Stimulated activated CD4-positive, alpha-beta T cell treated with anti-CD3 and anti-CD28 coated beads, Interleukin-15, amount 100 ng/mL, for 24 hours (primary cell): ENCODE measurements at places on chromosomes 13 and 19.
A peak's percentile ranks its signal among the peaks of the same experiment; 100 is the strongest.

- DNase-seq, result no peak
Observed at GRCh38 chr13:30810261-30810701, 74.9 kb downstream of the ALOX5AP start.

GRCh38 chr13:79108914-79109643 is 297.0 kb downstream of the RBM26 start:
- no peak for DNase-seq

DNA sequence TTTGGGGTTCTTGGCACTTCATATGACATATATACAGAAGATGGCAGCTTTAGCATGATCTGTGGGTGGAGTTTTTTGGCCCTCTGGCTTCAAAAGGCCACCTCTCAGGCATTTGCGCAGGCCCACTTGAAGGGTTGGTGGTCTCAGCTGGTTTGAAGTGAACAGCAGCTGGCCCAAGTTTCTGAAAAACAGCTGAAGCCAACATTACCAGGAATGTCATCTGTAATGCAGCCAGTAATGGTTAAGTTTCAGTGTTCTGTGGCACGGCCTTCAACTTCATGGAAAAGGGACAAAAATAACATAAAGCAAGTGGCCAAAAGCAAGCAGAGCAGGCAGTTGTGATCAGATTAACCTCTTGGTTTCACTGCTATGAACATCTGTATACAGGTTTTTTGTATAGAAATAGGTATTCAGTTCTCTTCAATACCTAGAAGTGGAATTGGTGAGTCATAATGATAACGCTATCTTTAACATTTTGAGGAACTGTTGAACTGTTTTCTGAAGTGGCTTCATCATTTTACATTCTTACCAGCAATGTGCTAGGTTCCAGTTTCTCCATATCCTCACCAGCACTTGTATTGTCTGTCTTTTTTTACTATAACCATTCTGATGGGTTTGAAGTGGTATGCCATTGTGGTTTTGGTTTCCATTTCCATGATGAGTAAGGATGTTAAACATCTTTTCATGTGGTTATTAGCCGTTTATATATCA is 245.4 kb downstream of the SHISA2 start:
- peak; percentile 2 for DNase-seq

DNA sequence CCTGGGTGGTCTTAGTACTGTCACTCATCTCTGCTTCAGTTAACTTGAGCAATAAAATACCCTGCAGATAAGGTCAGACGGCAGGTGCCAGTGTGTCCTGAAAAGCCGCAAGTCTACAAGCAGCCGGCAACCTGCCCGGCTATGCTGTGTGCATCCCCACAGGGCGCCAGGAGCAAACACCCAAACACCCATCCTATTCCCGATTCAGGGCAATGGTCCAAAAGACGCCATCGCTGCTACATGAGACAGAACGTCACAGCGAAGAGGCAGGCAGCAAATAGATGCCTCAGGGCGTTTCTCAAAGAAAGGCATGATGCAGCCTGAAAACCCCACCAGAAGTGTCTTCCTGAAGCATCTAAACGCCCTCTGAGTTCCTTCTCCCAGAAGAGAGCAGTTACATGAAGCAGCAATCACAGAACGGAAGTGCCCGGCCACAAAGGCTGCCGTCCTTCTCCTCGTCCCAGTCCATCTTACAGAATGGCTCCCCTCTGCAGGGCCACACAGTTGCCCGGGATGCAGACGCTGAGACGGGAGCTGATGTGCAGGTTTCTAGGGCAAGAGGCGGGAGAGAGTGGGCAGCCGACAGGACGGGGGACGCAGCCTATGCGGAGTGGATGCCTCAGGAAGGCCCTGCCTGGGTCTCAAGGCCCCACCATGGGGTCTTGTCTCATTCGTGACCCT is 35.1 kb downstream of the RASA3 start:
- DNase-seq, result no peak

GRCh38 chr19:13929340-13929739 is 8.9 kb downstream of the PODNL1 start:
- no peak for DNase-seq

- no peak for DNase-seq
Observed at GRCh38 chr19:1647501-1648458, 4.6 kb downstream of the TCF3 start.

- peak; percentile 99 for DNase-seq
Observed at GRCh38 chr19:38618590-38619360, at the start of gene EIF3K. Gene EIF3K (plus strand): TSS chr19:38619188. CDS start chr19:38619269, 81 bp downstream.

GRCh38 chr19:50897191-50897607 is 14.0 kb downstream of the KLK4 start:
- DNase-seq, result no peak

DNA sequence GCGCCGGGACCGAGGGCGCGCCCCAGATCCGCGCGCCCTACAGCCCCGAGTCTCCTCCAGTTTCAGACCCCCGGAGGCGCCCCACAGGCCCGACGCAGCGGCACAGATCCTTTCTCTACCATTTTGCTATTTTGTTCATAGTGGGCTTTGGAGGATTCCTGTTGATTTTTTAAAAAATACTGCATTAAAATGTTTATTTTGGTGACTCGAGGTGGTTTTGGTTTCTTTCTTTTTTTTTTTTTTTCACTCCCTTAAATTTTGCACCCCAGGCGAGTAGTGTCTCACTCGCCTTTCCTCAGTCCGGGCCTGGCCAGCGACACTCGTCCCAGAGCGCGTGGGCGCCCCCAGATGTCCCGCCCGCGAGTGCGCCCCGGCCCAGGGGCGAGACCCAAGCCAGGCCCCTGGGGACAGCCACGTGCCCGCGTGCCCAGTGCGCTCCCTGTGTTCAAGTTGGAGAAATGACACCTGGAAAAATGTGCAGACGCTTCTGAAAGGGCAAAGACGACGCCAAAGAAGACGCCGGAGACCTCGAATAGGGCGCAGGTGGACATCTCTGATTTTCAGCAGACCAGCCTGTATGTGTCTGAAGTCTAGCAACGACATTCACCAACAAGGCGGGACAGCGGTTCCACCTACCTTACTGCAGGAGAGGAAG is 471 bp upstream of the INSR start:
- peak; percentile 63 for DNase-seq

GRCh38 chr13:92994056-92994455 is 232.6 kb upstream of the GPC6 start:
- DNase-seq, result no peak

- no peak for DNase-seq
Observed at GRCh38 chr13:51845574-51846318, 769 bp upstream of the TMEM272 start.

DNA sequence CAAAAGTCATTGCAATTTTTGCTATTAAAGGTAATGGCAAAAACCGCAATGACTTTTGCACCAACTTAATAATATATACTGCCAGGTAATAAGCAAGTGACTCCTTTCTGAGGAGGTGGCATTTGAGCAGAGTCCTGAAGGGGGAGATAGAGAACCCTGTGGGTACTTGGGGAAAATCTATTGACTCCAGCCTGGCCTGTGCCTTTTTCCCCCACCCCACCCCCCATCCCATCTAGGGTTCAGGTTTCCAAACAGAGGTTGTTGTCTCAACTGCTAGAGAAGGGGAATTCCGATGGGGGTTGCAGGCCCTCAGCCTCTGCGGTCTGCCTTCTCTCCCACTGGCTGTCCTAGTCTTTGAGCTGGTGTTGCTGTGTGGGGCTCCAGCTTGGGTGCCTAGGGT is 11.5 kb downstream of the S1PR2 start:
- peak; percentile 46 for DNase-seq

- peak; percentile 35 for DNase-seq
Observed at GRCh38 chr19:3852614-3853254, 16.1 kb downstream of the ZFR2 start.

DNA sequence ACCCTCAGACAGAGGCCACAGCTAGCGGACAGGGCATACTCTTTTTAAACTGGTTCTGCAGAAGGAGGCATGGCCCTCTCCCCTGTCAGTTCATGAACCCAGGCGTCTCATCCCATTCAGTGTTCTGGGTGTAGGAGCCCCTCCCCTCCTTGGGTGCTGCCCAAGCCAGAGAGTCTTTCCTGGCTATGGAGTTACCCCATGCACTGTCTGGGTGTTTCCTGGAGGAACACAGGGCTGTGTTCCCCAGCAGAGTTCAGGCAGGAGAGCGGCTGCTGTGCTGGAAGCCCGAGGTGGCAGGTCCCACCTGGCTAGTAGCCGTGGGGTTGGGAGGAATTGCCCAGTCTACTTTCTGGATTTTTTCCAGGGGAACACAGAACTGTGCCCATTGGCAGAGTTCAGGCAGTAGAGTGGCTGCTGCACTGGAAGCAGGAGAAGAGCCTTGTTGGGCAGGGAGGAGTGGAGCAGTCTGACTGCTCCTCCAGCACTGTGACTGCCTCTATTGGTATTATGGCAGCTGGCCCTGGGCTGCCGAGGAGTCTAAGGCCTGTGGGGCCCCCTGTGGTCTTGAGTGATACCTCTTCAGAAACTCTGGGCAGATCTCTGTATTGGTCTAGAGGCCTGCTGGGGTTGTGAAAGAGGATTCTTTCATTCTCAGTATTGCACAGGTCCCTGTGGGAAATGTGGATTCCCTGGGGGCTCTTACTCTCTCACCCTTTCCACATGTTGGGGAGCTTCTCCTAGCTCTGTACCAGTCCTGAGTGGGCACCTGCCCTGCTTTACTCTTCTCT is 168.3 kb downstream of the PCDH20 start:
- DNase-seq, result no peak

GRCh38 chr13:78958006-78958405 is 299.1 kb upstream of the OBI1 start:
- DNase-seq, result no peak

GRCh38 chr19:37654629-37655300 is 500 bp downstream of the ZFP30 start:
- peak; percentile 38 for DNase-seq

GRCh38 chr13:72638059-72638815 is 89.2 kb downstream of the MZT1 start:
- DNase-seq, result no peak

GRCh38 chr19:11504502-11505031 is 1.1 kb downstream of the ZNF653 start:
- no peak for DNase-seq

- no peak for DNase-seq
Observed at GRCh38 chr19:53808710-53809125, 15.4 kb downstream of the NLRP12 start.

DNA sequence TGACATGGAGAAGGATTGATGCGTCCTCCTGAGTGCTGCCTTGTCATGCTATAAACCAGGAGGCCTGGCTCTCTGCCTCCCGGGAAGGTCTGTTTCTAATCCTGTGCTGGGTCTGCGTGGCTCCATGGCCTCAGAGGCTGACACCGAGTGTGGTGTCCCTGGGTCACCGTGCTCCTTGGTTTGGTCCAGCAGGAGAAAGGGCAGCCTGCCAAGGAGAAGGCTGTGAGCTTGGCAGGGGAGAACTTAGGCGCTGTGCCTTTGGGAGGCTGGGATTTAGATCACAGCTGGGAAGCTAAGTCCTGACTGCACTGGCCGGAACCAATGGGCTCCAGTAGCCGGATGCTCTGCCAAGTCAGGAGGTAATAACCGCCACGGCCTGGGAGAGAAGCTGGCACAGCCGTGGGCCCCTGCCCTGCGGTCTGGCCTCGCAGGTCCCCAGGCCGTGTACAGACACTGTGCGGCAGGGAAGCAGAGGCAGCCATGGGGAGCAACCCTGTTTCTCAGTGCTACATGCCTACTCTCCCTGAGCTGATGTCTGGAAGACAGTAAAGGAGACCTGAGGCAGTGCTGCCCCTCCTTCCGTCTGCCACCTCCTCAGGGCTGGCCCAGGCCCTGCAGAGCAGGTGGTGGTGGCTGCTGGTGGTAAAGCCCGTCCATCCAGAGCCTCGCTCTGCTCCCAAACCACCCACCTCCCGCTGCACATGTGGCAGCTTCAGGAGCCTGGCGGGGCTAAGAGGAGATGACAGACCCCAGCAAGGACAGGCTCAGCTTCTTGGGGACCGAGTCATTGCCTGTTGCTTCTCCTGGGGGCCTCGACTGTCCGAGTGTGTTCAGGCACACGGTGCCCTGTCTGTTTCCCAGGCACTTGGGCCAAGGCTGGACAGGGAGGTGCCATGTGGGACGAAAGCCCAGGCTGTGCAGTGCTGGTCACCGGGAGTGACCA is 44.9 kb downstream of the C13orf46 start:
- no peak for DNase-seq

DNA sequence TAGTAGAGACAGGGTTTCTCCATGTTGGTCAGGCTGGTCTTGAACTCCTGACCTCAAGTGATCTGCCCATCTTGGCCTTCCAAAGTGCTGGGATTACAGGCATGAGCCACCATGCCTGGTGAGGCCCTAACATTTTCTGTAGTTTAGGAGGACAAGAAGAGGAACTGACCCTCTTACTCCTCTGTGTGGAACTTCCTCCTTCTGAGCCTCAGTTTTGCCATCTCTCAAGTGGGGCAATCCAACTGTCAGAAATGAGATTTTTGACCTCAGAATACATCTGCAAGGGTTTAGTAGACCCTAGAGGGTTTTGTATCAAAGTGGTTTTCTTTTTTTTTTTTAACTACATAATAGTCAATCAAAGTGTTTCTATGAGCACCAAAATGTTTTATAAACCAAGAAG is 2.4 kb downstream of the DKKL1 start:
- DNase-seq, result no peak

GRCh38 chr19:14425696-14426138 is 6.6 kb upstream of the DDX39A start:
- DNase-seq, result no peak
